ENCODE measurements at places on chromosomes 16 and 17.

DNA sequence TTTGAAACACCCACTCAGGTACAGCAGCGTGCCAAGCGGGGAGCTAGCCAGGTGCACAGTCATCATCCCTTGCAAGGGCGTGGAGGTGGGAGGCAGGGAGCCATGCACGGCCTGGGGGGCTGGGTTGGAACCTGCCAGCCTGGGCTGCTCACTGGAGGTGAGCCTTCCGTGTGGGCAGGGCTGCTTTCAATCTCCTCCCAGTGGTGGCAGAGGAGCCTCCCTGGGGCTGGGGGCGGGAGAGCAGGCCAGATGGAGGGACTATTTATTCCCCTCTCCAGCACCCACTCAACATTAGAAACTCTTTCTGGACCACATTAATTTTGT lies 90.3 kb downstream of the KATNIP start:
- DNase-seq = no peak

GRCh38 chr16:23807028-23807427 lies 28.8 kb upstream of the PRKCB start:
- no peak for DNase-seq

GRCh38 chr16:81071805-81072204 lies 5.2 kb downstream of the C16orf46 start:
- DNase-seq = no peak

- DNase-seq = no peak
Measured at GRCh38 chr16:85492295-85492864, 120.7 kb upstream of the GSE1 start.

DNA sequence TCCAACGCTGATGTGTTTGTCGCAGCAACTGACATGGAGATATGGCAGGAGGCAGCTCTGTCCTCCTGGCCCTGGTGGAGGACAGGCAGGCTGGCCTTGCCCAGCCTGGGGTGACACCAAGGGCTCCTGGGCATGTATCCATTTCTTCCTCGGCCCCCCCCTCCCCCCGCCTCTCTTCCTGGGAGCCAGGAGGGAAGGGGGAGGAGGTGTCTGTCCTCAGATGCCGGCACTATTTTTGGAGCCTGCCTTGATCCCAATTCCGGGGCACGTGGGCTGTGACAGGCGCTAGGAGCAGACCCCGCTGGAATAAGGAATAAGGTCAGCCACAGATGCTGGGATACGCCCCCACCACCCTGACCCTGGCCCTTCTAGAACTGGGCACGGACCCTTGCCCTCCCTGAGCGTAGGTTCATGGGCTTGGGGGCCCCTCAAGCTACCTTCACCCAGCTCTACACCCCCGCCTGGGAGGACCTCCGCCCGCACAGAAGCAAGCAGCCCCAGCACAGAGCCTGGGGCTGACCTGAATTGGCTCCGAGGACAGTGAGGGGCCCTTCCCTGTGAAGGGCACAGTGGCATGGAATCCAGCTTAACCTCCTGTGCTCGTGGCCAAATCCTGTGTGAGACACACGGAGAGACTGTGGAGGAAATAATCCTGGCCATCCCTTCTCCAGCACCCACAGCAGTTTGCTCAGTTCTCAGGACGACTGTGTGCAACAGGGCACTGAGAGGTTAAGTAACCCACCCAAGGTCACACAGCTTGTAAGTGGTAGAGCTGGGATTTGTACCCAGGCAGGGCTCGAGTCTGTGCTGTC lies 24.1 kb downstream of the SEC14L5 start:
- no peak for DNase-seq

GRCh38 chr17:79549141-79549915 lies 61.5 kb downstream of the RBFOX3 start:
- no peak for DNase-seq

DNA sequence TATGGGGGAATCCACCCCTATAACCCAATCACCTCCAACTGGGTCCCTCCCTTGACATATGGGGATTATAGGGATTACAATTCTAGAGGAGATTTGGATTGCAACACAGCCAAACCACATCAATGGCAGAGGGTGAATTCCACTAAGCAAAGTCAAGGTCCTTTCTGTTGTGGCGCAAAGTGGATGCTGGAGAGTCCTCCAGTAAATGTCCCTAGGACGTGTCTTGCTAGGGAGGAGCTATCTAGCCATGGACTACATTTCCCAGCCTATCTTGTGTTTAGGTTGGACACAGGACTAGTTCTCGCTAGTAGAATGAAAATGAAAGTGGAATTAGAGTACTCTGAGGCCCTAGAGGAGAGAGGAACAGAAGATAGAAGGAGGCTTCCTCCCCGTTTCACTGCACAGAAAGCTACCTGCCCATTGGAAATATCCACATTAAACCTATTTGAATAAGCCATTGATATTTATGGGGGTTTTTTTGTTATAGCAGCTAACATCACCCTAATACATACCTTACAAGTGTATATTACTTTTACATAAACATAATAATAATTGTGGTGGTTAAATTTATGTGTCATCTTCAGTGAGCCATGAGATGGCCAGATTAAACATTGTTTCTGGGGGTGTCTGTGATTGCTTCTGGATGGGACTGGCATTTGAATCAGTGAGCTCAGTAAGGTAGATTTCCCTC lies 56.7 kb upstream of the ERCC4 start:
- no peak for DNase-seq

GRCh38 chr17:50865868-50866260 lies 290 bp downstream of the TOB1 start:
- no peak for DNase-seq

All from urinary bladder (tissue), 4 donors.